GM23338 (cell line): ENCODE measurements at places on chromosomes 6 and 20.

- no peak for DNase-seq
These were observed 23.1 kb downstream of the PHACTR2 start for GRCh38 chr6:143700684-143701348.

DNA sequence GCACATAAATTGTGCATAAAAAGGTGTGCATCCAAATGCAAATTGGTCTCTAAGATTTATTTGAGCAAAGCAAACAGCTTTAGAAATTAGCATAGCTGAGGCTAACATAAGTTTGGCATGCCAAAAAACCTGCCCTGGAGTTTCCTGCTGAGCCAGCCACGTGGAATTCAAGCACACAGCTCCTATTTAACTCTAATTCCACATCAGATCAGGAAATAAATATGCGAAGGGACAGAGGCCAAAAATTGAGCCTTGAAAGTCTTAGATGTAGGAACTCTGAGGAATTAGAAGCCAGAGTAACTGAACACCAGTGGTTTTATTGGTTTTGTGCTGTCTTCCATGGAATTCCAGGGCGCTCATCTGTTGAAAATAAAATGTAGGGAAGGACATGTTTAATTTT is 19.6 kb downstream of the SOBP start:
- peak; percentile 33 for DNase-seq

DNA sequence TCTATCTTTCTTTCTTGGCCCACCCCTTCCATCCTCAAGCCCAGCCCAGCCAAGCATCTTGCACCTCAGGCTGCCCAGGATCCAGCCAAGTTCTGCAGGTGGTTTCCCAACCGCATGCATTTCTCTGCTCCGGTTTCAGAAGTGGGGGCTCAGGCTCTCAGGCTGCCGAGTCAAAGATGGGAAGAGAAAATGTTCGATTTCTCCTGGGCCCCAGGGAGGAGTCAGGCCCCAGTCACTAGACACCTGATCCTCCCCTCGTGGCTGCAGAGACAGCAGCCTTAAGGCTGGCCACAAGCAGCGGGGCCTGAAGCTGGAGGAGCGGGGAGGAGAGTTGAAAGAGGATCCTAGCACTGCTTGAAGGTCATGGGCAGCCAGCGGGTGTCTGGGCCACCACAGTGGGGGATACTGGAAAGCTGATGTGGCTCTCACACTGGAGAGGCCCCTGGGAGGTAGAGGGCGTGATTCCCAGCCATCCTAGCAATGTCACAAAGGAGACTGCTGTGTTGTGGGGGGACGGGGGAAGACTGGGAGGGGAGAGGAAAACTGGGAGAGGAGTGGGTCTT is 42.2 kb upstream of the ZFAND3 start:
- peak; percentile 62 for DNase-seq

- DNase-seq: no peak
These were observed 22.4 kb upstream of the FKBP1C start for GRCh38 chr6:63188828-63189227.

DNA sequence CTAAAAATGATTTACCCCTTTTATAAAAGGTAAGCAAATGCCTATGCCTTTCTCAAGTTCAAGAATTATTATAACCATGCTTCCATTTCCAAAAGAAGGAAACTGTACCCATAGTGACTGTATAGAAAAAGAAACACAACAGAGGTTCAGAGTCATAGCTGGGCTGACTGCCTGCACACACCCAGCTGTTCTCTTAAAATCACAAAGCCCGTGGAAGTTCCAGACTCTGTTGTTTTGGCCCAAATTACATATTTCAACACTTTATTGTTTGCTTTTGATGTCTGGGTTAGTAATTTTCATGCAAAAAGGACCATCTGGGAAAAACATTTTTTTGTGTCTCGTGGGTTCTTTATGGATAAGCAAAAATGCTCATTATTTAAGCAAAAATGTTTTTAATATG is 99.2 kb downstream of the LCA5 start:
- DNase-seq: no peak

- DNase-seq: no peak
These were observed 146.4 kb downstream of the RPS12 start for GRCh38 chr6:132960720-132961119.
